ENCODE measurements at places on chromosomes 3 and 15.

DNA sequence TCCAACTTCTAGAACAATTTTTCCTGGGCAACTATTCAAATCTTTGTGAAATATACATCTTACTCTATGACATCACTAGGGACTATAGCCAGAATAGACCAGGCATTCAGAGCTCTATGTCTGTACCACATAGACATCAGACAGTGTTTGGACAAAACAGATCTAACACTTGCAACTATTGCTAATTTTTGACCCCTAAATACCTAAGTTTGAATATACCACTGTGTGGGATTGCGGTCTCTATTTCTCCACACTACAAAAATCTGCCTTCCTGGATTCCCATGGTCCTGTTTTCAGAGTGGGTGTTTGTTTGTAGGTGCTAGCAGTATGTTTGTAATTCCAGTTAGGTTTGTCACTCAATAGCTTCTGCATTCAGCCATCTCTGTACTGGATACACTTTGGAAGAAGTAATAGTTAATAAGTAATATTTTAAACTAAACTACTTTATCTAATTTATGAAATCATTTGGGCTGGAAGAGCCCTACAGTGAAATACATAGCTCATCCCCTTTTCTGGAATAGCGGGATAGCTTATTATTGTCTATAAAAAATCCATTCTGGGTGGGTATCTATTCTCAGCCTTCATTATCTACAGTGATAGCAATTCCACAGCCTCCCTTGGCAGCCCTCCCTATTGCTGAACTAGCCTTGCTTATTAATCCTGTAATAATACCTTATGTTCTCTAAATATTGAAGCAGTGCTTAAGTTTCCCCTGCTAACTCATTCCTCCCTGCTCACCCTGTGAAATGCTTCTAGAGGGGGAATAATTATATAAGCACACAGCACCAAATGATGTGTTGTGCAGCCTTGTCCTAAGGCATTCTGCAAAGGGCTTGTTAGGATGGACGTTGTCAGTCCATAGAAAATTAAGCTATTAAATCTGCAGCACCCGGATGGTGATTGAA, 49.4 kb downstream of the RBMS3 start:
- DNase-seq = no peak

GRCh38 chr3:32484436-32484835, 18.2 kb downstream of the CMTM6 start:
- no peak for DNase-seq

- no peak for DNase-seq
Measured at GRCh38 chr15:31494786-31495185, 168.2 kb downstream of the KLF13 start.

GRCh38 chr3:42256135-42256819, 9.7 kb downstream of the CCK start:
- no peak for DNase-seq

DNA sequence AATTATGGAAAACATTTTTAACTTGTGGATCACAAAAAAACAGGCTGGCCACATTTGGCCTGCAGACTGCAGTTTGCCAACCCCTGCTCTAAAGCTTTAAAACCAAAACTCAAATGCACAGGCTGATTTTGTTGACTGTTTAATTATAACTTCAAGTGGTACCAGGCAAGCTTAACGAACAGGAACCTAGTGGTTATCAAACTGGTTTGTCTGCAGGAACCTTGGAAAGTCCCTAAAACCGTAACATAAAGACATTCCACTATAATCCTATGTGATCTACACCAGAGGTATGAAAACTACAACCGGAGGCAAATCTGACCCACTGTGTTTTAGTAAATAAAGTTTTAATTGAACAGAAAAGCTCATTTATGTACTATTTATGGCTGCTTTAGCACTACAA, 52.4 kb downstream of the TBL1XR1 start:
- DNase-seq = no peak

DNA sequence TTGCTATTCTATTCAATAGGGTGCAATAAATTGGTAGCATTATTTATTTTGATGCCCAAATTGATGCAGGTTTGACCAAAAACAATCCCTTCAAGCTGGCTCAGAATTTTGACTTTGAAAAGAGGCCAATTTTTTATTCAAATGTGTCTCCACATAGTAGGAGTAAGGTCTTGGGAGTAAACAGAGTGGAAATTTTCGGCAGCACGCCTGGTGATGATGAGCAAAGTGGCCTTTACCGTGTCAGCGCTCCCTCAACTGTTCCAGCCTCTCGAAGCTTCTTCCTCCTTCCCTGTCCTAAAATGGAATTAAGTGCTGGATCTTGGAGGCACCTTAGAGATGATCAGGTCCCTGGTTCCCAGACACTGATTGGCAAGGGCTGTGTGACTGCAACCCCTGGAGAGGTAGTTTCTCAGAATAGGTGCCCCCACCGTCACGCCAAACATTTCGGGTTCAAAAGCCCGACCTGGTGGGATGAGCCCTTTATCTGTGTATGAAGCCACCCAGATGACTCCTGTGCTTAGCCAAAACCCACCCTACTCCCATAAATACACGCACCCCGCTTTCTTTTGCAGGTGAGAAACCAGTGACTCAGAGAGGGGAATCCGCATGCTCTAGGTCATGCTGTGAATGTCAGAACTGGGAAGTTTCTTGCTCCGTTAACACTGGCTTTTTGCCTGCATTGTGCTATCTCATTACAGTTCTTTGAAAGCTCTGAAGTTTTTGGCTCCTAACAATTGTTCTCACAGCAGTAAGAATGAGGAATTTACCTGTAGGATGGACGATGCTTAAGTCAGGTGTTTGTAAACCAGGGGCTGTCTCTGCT, 89.1 kb downstream of the CRYGS start:
- no peak for DNase-seq

GRCh38 chr3:74409066-74409465, 205.4 kb downstream of the CNTN3 start:
- no peak for DNase-seq

DNA sequence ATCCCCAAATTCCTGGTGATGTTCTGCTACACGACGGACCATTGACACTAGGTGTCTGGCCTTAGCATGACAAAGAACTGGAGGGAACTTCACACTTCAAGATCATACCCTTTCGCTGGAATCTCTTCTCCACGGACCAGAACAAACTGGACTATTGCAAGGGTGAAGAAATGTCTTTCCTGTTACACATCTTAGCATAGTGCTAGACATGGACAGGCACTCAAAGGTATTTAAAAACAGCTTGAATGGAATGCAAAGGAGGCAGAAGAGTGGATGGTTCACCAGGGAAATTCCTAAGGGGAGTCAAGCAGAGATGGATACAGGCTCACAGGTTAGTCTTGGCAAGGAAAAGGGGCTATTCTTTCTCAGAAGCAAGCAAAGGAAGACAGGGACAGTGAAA, 33.5 kb upstream of the PDZRN3 start:
- DNase-seq = no peak
